ENCODE measurements at places on chromosomes 2 and 18. TPM values are rescaled to one million over a fixed set of nuclear protein-coding genes. Genes with fewer than 3 reads are reported as not detected.

- DNase-seq, result no peak
These were observed 58.5 kb upstream of the CTLA4 start for GRCh38 chr2:203809084-203809521.

DNA sequence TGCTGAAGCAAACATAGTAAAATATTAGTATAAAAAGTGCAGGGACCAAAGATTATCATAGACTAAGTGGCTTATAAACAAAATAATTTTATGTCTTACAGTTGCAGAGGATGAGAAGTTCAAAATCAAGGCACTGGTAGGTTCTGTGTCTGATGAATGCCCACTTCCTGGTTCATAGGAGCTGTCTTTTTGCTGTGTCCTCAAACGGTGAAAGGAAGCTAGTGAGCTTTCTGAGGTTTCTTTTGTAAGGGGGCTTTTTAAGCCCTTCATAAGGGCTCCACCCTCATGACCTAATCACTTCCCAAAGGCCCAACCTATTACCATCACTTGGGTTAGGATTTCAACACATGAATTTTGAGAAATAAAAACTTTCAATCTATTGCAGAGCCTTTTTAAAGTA is 946.7 kb upstream of the ACVR2A start:
- DNase-seq, result no peak

DNA sequence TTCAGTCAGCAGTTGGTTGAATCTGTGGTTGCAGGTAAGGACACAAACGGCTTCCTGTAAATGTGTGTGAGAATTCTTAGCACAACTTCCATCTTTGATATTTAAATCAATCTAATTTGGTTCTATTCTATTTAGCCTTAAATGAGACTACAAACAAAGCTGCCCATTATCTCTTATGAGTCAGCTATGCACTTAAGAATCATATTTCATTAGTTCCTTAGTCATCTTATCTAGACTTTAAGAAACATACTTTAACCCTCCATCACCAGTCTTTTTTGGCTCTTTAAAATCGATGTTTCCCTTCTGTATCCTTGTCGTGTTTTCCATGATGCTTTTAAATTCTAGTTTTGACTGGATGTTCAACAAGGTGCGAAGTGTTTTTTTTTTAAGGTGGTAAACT is 114.4 kb upstream of the TMEM200C start:
- no peak for DNase-seq

GRCh38 chr18:76459312-76459686 is 35.7 kb downstream of the ZNF516 start:
- DNase-seq, result no peak

DNA sequence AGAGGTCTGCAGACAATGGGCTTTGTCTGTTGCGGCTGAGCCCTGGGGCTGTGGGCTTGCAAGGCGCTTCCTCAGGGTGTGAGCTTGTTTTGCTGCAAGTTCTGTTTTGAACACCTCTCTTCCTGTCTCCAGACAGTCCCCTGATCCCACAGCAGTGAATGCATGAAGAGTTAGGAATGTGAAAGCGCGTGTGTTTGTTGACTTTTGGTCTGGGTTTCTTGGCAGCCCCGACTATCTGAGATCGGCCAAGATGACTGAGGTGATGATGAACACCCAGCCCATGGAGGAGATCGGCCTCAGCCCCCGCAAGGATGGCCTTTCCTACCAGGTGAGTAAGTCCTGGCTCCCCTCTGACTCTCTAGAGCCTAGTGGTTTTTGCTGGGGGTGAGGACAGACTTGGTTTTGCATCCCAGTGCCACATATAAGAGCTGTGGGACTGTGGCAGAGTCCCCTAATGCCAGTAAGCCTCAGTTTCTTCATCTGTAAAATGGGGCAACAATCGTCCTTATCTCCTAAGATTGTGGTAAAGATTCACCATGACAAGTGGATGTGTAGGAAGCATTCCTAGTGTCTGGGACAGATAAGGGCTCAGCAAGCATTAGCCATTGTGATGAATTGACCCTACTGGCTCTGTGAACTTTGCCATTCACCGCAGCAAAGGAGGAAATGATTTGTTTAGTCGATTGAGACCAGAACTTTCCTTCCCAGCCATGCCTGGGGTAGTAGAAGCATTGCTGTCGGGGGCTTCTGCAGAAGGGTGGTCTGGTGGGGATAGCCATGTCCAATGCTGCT is 3.0 kb downstream of the LBH start:
- no peak for DNase-seq

GRCh38 chr2:234953116-234954031 is 1.6 kb downstream of the SH3BP4 start:
- no peak for DNase-seq

GRCh38 chr2:8202132-8202531 is 479.7 kb upstream of the ID2 start:
- no peak for DNase-seq

- DNase-seq, result no peak
These were observed 450.1 kb downstream of the METTL4 start for GRCh38 chr18:2121224-2121623.

GRCh38 chr2:159322419-159322818 is 35.9 kb upstream of the WDSUB1 start:
- DNase-seq, result no peak

GRCh38 chr2:8462280-8462679 is 219.6 kb upstream of the ID2 start:
- no peak for DNase-seq

DNA sequence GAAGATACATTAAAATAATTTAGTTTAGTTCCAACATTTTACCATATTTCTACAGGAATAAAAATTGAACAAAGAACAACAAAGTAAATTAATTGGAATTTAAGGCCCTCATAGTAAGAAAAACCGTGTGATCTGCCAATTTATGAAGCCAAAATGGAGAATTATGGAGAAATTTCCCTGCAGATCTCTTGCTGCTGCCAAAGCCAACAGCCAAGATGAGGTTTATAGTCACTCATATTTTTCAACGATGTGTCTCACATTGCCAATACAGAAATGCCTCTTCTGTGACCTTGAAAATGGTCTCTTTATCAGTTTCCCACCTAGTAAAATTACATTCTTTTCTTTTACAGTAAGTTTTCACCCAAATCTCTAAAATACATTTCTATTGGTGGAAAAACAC is 317.2 kb upstream of the FIGN start:
- no peak for DNase-seq

GRCh38 chr2:46854260-46854659 is 61.3 kb downstream of the MCFD2 start:
- DNase-seq, result no peak

- peak; percentile 29 for DNase-seq
These were observed 80.3 kb downstream of the INSIG2 start for GRCh38 chr2:118168615-118169014.

- no peak for DNase-seq
These were observed 99.6 kb upstream of the ASB18 start for GRCh38 chr2:236363711-236364277.

The SFXN5 gene
- total RNA-seq, result 23.1 TPM

The B4GALT6 gene
- 6.0 TPM for total RNA-seq

The C1GALT1C1L gene
- 0.41 TPM for total RNA-seq

The EVX2 gene
- 0.70 TPM for total RNA-seq

The DSC2 gene
- not detected for total RNA-seq

Measured in A673 (cell line).